GM13976 (cell line): ENCODE measurements at places on chromosomes 5 and 9.

DNA sequence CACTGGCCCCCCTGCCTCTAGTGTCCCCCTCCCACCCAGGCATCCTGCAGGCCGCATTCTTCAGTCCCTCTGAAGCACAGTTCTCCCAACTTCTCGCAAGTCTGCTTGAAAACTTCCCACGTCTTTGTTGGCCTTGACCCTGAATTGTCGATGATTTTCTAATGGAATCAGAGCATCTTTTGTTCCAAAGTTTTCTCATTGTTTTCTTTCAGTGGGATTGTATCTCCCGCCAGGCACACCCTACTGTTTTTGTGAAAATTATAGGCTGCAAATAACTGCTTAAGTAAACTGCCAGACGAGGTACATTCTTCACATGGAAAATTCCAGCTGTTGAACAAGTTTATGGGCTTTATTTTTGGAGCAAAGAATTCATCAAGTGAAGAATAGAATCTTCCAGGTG, 122.6 kb upstream of the SLC25A48 start:
- DNase-seq = no peak

DNA sequence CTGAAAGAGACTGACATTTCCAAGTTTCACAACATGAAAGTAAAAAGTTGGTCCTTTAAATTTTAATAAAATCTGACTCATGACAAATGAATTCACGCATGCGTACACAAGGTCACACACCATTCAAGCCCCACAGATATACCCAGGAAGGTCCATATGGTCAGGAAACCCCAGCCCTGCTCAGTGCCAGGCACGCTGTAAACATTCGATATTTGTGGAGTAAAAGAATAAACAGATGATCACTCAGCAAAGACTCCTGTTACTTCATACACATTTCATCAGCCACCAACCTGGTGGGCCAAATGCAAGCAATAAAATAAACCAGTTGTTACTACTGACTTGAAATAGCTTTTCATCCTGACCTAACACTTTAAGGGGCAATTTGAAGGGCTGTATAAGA, 158.0 kb upstream of the RETREG1 start:
- no peak for DNase-seq

GRCh38 chr5:172407822-172408221, 46.5 kb downstream of the SH3PXD2B start:
- no peak for DNase-seq

- no peak for DNase-seq
Observed at GRCh38 chr9:70566066-70566465, 151.6 kb upstream of the KLF9 start.

GRCh38 chr9:91795598-91796241, 154.3 kb downstream of the ROR2 start:
- no peak for DNase-seq

DNA sequence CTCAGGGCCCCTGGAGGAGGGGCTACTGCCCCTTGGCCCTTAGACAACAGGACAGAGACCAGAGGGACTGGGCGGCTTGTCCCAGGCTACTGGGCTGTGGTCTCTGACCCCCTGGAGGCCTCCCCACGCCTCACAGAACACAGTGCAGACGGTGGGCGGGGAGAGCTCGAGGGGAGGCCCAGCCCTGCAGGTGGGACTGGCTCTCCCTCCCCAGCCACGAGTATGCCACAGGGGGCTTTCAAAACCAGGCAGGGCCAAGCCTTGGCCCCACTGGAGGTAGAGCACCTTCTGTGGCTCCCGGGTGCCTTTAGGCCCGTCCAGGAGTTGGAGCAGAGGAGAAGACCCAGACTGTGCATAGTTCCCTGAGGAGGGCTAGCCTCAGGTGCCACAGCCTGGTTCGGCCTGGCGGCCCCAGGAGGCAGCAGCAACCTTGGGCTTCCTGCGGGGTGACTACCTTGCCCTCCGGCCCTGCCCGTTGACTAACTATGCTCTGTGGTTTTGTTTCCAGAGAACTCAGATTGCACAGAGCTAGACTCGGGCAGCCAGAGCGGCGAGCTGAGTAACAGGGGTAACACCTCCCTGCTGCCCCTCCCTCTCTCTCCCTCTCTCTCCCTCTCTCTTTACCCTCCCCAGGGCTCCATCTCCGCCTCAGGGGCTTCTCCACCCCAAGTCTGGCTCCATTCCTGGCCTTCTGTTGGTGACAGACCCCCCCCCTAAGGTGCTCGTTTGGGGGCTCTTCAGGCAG, 15.5 kb downstream of the CARD19 start:
- DNase-seq = no peak

DNA sequence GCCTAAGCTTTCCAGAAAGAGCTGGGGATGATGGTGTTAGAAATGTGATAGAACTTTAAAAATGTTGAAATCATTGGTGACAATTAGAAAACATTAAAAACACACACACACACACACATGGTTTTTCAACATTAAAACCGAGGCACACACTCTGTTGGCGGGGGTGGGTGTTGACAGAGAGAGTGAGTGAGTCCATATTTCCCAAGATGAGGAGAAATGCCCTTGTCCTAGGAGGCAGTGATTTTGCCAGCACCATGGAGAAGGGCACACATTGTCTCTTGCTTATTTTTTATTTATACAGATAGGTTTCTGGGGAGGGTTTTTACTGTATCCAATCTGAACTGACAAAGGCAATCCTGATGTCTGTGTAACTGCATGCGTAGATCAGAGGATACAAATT, 152.5 kb downstream of the INSYN2B start:
- DNase-seq = no peak

DNA sequence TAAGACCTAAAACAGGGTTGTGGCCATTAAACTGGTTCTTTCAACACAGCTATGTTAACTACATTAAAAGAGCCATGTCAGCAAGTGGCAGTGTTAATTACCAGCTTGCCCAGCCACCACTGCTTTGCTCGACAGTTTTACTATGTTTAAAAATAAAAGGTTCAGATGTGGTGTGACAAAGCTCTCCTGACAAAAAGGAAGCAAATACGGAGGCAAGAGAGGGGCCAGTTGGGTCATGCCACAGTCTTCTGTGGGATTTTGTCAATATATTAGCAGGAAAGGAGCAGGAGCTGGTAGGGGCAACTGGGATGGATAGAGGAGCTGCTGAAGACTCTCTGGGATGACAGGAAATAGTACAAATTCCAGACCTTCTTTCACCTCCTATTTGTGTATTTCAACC, 113.5 kb upstream of the PCA3 start:
- no peak for DNase-seq

- no peak for DNase-seq
Observed at GRCh38 chr9:4243877-4244812, 55.7 kb downstream of the GLIS3 start.

- no peak for DNase-seq
Observed at GRCh38 chr9:121991307-121991661, 101.8 kb downstream of the TTLL11 start.

- no peak for DNase-seq
Observed at GRCh38 chr5:135218790-135219568, 180.1 kb downstream of the MACROH2A1 start.

- DNase-seq = no peak
Observed at GRCh38 chr9:74557571-74557970, 60.4 kb downstream of the RORB start.
